ENCODE measurements at places on chromosomes 6 and 20.

- DNase-seq: no peak
Measured at GRCh38 chr6:46056906-46057529, 41.4 kb upstream of the CLIC5 start.

GRCh38 chr20:542777-543368 is 717 bp downstream of the CSNK2A1 start:
- peak; percentile 71 for DNase-seq

GRCh38 chr6:49787176-49787575 is at the start of gene PGK2:
PGK2 (minus strand) TSS chr6:49787285; CDS start chr6:49787187, 98 bp downstream.
- no peak for DNase-seq

DNA sequence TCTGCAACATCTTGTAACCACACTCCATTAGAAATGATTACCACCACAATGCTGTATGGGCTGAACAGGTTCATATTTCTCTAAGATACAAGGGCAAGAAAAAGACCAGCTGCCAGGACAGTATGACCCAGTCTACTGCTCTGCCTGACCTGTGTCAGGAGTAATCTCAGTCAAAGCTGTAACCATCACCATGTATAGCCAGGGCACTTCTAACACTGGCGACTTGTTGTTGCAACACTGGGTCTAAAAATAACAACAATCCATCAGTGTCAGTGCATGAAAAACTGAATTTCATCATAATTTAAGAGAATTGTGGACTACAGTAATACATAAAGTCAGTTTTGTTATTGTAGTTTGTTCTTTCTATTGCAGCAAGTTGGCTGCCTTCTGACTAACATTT is 738.6 kb upstream of the ADGRB3 start:
- DNase-seq: no peak

DNA sequence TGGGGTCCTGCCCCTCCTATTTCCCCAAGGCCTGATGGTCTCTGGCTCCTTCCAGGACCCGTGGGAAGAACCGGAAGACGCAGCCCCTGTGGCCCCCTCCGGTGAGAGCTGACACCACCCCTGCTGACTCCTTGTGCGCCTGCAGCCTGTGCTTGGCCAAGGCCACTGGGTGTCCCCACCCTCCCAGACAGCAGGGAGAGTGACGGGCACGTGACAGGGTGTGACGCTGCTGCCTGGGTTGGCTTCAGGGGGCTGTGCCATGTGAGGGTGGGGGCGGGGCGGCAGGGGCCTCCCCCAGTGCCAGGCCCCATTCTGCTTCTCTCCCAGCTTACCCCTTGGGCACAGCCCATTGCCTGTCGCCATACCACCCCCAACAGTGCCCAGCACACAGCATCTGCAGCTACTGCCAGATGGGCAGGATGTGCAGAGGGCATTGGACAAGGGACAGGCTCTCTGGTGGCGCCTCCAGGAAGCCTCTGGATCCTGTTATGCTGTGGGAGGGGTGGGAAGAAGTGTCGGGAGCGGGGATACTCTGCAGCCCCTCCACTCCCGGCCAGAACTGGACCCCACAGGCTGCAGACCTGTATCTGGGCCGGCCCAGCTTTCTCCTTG is 2.9 kb downstream of the BIRC7 start:
- no peak for DNase-seq

GRCh38 chr6:134772671-134773360 is 177.1 kb downstream of the ALDH8A1 start:
- DNase-seq: no peak

GRCh38 chr6:36983538-36983937 is 2.5 kb downstream of the MTCH1 start:
- no peak for DNase-seq

DNA sequence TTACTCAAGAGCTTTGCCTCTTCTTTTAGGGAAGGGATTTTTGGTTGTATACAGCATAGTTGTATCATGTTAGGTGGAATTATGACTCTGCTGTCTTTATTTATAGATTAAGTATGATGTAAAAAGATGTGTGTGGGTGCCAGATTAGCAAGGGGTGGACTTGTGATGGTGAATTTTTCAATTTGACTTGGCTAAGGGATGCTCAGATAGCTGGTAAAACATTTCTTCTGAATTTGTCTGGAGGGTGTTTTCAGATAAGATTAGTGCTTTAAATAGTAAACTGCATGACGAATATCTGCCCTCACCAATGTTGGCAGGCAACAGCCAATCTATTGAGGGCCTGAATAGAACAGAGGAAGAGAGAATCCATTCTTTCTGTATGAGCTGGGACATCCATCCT is 173.3 kb upstream of the TNFAIP3 start:
- DNase-seq: no peak

- no peak for DNase-seq
Measured at GRCh38 chr6:142722012-142722411, 223.0 kb downstream of the HIVEP2 start.
